ENCODE measurements at places on chromosomes 13 and 19.

GRCh38 chr19:17869114-17869608, 2.6 kb upstream of the SLC5A5 start:
- H3K27me3 ChIP-seq: peaks cover 5% of the 10 kb centered on the region
- H3K4me1 ChIP-seq: peaks cover 20% of the 10 kb centered on the region
- H3K36me3 ChIP-seq: peaks cover 14% of the 10 kb centered on the region
- no peak overlapping the region for H3K27ac ChIP-seq
- DNase-seq: no peak
- no peak overlapping the region for H3K4me3 ChIP-seq

DNA sequence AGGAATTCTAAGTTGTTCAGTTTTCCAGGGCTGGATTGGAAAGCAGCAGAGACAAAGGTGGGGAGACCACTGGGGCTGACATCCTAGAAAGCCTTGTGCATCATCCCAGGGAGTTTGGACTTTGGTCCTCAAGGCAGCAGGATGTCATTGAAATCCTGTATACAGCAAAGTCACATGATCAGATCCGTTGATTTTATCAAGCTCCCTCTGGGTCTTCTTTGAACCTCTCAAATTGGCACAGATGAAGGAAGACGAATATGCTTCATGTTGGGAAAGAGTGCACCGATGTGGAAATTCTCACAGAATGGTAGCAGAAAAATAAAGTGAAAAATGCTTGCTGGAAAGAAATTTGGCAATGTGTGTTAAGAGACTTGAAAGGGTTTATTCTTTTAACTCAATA, 149.8 kb upstream of the TMTC4 start:
- no peak overlapping the region for H3K4me3 ChIP-seq
- H3K27me3 ChIP-seq: peaks cover 18% of the 10 kb centered on the region
- no peaks in the 10 kb centered on the region for H3K36me3 ChIP-seq

DNA sequence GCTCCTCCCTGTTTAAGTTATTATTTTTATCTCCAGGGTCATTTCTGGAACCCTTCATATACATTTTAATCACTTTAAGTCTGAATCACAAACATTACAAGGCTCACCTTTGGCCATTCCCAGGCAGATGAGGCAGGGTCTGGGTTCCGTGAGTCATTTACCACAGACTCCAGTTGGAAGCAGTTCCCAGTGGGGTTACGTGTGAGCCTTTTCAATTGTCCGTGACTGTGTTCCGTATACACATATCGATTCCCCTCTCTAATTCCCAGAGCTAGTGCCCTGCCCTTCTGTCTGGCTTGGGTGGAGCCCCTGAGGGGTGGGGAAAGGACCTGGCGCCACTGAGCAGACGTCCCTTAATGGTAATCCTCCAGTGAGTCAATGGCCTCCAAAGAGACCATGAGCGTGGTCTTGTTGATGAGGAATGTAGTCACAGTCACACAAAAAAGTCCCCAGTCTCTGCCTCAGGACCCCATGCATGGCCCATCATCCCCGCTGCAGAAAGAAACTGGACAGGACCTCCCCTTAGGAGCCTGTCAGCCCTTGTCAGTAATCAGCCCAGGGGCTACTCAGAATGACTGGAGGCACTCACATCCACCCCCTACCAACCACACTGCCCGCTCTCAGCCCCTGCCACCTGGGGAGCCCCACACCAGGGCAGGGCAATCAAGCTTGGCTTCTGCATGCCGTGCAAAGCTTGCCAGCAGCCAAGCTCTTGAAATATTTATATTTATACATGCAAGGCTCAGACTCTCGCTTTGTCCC, 144.4 kb downstream of the ZIC5 start:
- H3K4me1 ChIP-seq: no peaks in the 10 kb centered on the region
- DNase-seq: no peak
- H3K27me3 ChIP-seq: no peaks in the 10 kb centered on the region
- H3K4me3 ChIP-seq: no peak overlapping the region
- H3K36me3 ChIP-seq: no peaks in the 10 kb centered on the region

GRCh38 chr13:39577838-39578491, 25.0 kb downstream of the LHFPL6 start:
- H3K27me3 ChIP-seq: no peaks in the 10 kb centered on the region
- no peak overlapping the region for H3K27ac ChIP-seq
- H3K4me3 ChIP-seq: no peak overlapping the region
- no peaks in the 10 kb centered on the region for H3K4me1 ChIP-seq
- DNase-seq: no peak

DNA sequence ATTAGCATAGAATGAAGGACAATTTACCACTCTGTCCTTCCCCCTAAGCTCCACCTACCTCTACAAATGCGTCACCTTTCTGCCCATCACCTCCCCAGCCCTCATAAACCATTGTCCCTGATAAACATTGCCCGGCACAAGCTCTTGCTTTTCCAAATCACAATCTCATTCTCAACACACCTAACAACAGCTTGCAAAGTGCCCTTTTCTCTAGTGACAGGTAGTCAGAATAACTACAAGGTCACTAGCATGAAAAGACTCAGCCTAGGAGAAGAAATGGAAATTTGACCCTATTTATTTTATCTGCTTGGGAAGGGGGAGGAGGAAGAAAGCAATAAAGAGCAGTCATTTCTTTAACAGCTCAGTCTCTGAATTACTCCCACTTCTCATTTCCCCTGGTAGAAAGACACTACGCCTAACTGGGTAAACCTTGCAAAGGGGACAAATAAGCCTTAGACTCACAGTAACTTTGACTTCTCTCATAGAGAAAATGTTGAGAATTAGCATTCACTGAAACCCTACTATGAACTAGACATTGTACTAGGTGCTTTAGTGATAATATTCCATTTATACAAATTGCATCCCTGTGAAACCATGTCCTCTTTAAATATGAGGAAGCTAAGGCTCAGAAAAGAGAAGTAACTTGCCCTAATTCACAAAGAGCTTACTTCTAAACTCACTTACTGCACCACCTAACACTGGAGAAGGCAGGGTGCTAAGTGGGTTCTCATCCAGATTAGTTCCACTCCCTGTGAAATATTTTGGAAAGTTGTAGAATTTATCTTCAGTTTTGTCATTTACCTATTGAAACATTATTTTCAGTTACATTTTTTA, 116.2 kb upstream of the FNDC3A start:
- H3K36me3 ChIP-seq: no peaks in the 10 kb centered on the region
- DNase-seq: no peak
- H3K27ac ChIP-seq: no peak overlapping the region
- peaks cover 12% of the 10 kb centered on the region for H3K4me1 ChIP-seq

DNA sequence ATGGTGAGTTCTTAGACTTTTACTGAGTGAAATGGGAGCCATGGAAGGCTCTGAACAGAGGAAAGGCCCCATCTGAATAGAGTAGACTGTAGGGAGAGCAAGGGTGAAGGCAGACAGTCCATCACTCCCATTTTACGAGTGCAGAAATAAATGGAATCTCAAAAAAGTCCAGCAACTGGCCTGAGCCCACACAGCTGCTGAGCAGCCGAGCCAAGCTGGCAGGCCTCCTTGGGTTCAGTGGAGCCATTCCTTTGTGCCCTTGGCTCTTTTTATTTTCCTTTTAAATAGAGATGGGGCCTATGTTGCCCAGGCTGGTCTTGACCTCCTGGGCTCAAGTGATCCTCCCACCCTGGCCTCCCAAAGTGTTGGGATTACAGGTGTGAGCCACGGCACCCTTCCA, 1.0 kb upstream of the MYH14 start:
- H3K27ac ChIP-seq: no peak overlapping the region
- H3K4me1 ChIP-seq: no peaks in the 10 kb centered on the region
- no peak for DNase-seq
- peaks cover 83% of the 10 kb centered on the region for H3K27me3 ChIP-seq

Data from activated naive CD8-positive, alpha-beta T cell treated with anti-CD3 and anti-CD28 coated beads for 36 hours (primary cell).